Renal cortex interstitium (tissue), 15 donors: ENCODE measurements at places on chromosomes 1 and 21.

- DNase-seq, result no peak
Observed at GRCh38 chr1:227314014-227314848, 4.1 kb downstream of the CDC42BPA start.

DNA sequence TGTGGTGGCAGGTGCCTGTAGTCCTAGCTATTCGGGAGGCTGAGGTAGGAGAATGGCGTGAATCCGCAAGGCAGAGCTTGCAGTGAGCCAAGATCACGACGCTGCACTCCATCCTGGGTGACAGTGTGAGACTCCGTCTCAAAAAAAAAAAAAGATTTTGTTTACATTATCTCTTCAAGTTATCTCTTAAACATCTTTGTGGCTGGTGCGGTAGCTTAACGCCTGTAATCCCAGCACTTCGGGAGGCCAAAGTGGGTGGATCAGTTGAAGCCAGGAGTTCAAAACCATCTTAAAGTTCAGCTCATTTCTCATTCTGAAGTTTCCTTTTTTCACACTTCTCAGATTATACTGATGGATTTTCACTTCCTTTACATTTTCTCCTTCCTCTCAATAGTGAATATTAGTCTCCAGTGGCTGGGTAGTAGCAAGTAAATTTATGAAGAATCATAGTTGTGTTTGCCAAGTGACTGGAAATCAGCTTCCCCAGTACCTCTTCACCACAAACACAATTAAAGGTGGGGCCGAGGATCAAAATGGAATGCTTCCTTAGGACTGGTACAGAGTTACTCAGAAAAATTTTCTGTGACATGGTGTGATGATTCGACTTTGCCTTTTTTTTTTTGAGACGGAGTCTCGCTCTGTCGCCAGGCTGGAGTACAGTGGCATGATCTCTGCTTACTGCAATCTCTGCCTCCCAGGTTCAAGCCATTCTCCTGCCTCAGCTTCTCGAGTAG lies 13.8 kb downstream of the PIP5K1A start:
- no peak for DNase-seq

- peak; percentile 15 for DNase-seq
Observed at GRCh38 chr1:29758781-29759499, 522.6 kb downstream of the PTPRU start.

DNA sequence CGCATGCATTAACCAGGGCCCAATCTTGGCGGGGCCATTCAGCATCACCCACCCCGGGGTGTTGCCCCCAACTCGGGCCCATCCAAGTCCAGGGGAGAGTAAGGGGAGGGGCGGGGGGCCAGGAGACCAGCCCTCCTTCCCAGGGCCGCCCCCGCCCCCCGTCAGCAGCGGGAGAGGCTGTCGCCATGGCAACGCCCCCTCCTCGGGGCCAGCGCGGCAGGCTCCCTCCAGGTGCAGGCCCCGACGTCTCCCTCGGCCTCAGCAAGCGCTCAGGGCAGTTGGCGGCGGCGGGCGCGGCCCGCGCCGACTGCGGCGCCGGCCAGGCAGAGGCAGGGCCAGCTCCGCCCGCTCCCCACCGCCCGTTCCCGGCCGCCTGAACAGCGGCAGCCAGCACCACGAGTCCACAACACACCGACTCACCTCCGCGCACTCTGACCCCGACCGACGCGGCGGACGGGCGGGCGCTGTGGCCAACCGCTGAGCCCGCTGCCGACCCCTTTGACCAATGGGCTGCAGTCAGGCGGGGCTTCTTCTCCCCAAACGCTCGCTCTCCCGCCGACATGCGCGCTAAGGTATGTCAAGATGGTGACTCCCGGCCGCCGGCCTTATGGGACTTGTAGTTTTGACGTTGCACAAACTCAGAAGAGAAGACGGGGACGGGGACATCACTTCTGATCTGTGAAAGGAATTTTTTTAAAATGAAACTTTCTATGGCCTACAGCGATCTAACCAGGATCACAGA lies at the start of gene ERI3:
TSS of gene ERI3 (minus strand) at position 418 of the 742 bp plus-strand sequence. CDS start at position 187, 231 bp downstream.
- DNase-seq, result peak; percentile 97

DNA sequence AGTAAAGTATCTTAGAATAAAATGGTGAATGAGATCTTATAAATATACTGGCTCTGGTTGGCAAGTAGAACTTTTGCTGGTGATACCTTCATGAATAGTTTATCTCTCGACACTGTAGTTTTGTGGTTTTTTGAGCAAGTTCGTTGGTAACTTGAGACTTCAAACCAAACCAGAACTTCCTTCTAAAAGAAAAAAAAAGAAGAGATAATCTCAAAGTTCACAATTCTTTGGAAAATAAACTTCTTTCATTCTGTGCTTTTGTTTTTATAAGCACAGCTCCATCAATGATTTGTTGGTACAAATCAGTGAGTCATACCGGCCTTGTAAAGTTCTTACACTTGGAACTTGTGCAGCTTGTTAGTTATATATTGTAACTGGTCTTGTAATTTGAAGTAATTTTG lies 2.3 kb downstream of the HIPK1 start:
- no peak for DNase-seq
